ENCODE measurements at places on chromosomes 3 and 15.
A peak's percentile ranks its signal among the peaks of the same experiment; 100 is the strongest.

- peak; percentile 42 for DNase-seq
Measured at GRCh38 chr3:46935989-46936558, 40.5 kb downstream of the CCDC12 start.

DNA sequence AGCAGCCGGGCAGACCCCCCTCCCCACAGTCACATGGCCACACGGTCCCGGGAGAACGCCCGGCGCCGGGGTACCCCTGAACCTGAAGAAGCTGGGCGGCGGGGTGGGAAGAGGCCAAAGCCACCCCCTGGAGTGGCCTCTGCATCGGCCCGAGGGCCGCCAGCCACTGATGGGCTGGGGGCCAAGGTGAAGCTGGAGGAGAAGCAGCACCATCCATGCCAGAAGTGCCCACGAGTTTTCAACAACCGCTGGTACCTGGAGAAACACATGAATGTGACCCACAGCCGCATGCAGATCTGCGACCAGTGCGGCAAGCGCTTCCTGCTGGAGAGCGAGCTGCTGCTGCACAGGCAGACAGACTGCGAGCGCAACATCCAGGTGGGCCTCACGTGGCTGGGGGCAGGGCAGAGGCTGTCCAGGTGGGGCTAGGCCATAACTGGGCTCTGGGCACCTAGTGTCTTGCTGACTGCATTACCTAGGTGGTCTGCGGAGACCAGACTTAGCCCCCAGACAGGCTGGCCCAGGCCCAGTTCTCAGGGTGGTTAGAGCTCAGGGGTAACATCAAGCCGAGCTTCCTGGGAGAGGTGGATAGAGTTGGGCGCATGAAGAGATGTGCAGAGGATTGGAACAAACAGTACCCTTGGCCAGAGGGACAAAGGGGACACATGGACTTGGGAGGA lies 6.1 kb downstream of the ZBTB47 start:
- DNase-seq = no peak

DNA sequence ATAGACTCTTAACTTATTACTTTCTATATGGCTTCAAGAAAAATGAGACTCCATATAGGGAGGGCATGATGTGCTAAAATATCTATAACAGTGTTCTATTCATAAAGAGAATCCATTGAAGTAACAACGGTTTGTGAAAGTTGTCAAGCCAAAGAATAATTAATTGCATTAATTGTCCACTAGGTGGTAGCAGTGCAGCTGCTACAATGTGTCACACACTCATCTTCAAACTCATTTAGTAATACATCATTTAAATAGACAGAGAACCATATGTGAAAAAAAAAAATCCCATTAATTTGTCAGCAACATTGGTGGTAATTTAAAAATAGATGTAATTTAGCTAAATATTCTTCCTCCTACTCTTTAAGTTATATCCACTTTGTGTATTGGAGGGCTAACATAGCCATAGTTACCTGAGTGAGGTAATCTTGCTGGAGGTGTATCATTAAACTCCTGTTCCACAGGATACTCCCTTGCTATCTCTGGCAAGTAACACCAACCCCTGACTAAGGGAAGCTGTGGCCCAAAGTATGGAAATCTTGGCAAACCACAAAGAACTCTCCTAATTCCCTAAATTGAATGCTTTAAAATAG lies 3.7 kb upstream of the CPA3 start:
- no peak for DNase-seq

GRCh38 chr3:160302806-160303205 lies 77.6 kb downstream of the C3orf80 start:
- no peak for DNase-seq

GRCh38 chr3:50666837-50667236 lies 7.9 kb upstream of the DOCK3 start:
- no peak for DNase-seq

DNA sequence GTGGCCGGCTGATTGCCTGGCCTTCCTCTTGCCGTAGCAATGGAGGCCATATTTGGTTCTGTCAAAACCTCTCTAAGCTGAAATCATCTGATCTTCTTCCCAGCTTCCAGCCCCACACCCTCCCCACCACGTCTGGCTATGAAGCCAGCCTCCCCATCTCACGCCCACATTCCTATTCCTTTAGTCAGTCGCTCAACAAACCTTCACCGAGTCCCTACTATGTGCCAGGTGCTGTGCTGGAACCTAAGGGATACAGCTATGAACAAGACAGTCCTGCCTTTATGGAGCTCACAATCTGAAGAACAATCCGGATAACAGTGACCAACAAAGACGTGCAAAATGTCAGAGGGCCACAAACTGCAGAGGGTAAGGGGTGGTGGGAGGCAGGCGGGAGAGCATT lies 31.9 kb upstream of the SMAD6 start:
- no peak for DNase-seq

- DNase-seq = no peak
Measured at GRCh38 chr3:122475316-122475715, 39.4 kb downstream of the KPNA1 start.
